Pons (tissue), 1 donor: ENCODE measurements at places on chromosomes 7 and 10.
A peak's percentile ranks its signal among the peaks of the same experiment; 100 is the strongest.

- DNase-seq = no peak
Observed at GRCh38 chr7:117997862-117998825, 124.9 kb upstream of the CTTNBP2 start.

DNA sequence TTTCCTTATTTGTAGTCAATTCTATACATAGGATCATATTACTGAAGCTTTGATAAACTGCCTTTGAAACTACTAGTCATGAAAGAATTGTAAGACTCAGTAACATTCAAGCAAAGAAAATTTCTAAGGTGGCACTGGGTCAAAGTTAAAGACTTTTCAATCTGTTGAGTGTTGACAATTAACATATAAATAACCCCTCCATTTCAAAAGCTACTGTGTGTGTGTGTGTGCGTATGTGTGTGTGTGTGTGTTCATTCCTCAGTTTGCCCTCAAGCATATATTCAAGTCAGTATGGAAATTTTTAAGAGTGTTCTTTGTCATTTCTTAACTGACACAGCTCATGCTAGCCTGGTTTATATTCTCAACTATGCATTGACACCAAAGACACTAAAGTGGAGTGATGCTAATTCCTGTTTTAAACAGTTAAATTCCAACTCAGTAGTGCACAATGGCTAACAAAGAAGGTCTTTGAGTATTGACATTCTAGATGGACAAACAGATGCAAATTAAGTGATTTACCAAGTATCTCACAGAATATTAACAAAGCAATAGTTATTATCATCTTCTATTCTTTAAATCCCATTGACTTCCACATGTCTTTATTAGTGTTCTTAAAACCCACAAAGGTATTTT, 314.8 kb upstream of the GRM3 start:
- peak; percentile 36 for DNase-seq

- DNase-seq = no peak
Observed at GRCh38 chr10:20713420-20713819, 183.7 kb downstream of the NEBL start.

GRCh38 chr10:114172216-114172615, 1.8 kb downstream of the CCDC186 start:
- DNase-seq = peak; percentile 35

GRCh38 chr10:60643874-60644273, 134.4 kb upstream of the CDK1 start:
- no peak for DNase-seq

- DNase-seq = no peak
Observed at GRCh38 chr7:11570205-11570604, 261.8 kb downstream of the THSD7A start.

- DNase-seq = no peak
Observed at GRCh38 chr7:98514211-98515031, 102.7 kb upstream of the NPTX2 start.

- DNase-seq = no peak
Observed at GRCh38 chr10:6228647-6229046, 25.9 kb downstream of the PFKFB3 start.

DNA sequence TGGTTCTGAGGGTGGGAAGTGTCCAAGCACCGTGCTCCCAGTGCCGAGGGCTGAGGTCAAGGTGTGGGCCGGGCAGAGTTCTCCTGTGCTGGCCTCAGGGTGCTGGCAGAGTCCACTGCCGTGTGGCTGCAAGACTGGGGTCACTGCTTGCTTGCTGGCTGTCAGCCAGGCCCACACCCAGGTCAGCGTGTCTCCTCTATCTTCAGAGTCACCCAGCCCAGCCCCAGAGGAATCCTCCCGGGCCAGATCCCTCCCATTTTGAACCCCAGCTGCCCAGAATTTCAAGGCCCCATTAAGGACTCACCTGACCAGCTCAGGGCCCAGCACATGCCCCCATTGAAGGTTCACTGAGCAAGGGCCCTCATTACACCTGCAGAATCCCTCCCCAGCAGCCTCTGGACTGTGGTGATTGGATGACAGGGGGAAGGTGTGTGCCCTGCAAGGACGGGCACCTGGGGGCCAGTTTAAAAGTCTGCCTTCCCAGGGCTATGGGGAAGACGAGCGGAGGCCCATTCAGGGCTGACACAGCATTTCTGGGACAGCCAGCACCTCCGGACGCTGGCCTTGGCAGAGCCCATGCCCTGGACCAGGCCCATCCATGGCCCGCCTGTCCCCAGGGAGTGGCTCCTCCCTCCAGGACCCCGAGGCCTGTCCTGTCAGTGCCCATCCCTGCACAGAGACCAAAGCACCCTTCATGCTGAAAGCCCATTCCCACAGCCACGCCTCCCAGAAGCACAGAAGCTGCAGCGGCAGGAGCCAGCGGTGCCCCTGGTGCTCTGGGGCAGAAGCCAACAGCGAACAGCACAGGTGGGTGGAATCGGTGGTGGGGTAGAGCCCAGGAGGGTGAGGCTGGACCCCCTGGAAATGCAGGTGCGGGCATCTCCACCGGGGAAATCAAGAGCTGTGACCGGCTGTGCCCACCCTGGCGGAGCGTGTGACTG, 45.1 kb upstream of the PPP2R2D start:
- no peak for DNase-seq

DNA sequence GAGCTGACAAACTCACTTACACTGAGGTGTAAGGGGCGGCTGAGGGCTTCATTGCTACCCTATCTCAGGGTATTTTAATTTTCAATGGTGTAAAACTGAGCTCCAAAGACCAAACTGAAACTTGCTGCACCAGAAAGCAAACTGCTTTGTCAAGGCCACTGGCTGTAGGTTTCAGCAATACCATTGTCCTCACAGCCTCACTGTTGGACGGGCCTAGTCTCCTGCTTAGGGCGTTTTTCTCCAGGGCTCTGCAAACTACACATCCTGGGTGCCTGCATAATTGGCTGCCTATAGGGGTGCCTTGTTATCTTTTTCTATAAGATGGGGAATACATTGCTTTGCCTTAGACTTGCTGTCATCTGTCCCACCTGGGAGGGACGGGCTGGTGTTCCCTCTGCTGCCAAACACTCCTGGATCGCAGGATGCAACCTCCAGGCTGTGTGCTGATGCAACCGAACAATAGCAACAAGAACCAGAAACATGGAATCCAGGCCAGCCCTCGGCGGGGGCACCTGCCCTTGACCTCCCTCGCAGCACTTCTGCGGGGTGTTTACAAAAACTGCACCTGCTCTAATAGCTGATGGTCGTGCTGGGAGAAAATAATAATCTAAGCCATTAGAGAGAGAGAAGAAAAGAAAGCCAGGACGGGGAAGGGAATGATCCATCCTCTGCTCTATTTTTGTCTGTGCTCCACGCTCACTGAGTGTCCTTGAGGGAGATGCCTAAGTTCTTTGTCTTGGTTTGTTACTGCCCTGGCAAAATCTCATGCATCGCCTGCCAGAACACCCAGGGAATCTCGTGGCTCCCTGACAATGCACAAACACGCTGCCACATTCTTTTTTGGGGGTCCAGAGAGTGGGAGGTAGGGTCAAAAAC, 104.5 kb downstream of the GALNT17 start:
- peak; percentile 14 for DNase-seq

GRCh38 chr10:24177636-24178035, 31.3 kb upstream of the KIAA1217 start:
- DNase-seq = no peak

DNA sequence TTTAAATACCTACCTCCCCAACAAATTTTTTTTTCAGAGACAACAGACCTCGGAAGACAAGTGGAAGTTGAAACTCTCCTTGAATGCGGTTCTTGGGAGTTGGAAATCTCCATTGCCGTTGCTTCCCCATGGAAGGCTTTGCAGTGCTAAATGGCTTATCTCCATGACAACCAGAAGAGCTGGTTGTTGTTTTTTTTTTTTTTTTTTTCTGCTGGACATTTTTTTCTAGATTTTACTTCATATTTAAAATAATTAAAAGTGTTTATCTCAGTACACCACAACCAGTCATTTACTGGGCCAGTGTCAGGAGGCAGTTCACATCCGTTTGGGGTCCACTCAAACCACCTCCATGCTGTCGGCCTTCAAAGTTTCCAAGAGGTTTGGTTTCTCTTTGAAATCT, 348.5 kb upstream of the PRKCQ start:
- no peak for DNase-seq

DNA sequence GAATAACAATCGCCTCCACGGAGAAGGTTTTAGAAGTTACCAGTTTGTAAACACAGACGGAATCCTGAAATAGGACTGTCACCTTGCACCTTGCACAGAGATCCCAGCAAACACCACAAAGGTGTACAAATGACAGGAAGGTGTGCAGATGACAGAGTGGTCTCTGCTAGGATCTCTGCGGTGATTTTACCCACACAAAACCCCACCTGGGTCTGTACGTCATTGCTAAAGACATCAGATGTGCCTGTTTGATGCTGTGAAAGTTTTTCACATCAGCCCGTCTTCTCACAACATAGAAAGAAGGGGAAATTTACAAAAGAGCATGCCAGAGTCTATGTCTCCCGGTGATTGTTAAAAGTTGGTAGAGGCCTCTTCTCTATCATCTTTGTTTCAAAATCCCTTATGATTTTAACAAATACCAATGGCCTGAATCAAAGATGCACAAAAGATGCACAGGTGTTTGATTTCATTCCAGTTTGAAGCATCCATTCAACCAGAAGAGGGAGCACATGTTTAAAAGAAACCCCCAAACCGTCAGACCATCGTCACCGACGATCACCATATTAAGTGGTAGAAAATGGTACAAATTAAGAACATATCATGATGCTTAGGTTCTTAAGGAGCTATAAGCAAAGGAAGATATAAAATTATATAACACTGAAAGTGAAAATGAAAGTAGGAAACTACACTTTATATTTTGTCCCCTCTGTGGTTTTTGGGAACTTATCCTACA, 576.5 kb downstream of the PTPRN2 start:
- DNase-seq = no peak

DNA sequence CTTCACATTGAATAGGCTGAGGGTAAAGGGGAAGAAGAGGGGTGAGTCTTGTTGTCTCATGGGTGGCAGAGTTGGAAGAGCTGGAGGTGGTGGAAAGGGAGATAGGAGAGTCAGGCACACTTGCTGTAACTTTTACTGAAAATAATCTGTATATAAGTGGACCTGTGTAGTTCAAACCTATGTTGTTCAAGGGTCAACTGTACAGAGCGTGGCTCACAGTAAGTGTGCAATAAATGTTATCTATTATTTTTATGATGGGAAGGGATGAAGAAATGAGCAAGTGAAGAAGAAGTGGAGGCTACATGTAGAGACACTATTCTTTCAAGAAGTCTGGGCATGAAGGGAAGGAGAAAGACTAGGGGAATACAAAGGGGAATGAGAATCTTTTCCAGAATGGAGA, 71.5 kb upstream of the FAM133B start:
- DNase-seq = no peak
